ENCODE measurements at places on chromosomes 1 and 21. TPM values are rescaled to one million over a fixed set of nuclear protein-coding genes. Genes with fewer than 3 reads are reported as not detected.

Gene AGT
- 0.14 TPM for total RNA-seq

Gene COL8A2
- total RNA-seq, result 0.16 TPM

Gene SLC19A1
- total RNA-seq, result 21.8 TPM

Gene RIPPLY3
- 0.73 TPM for total RNA-seq

Gene KCNT2
- total RNA-seq, result 0.06 TPM

Gene ARMH1
- total RNA-seq, result 0.54 TPM

Gene CORT
- total RNA-seq, result 0.51 TPM

Data from A549 treated with DMSO at 1 μM for 4 hours (cell line).